ENCODE measurements at places on chromosomes 3 and 15. TPM values are rescaled to one million over a fixed set of nuclear protein-coding genes. Genes with fewer than 3 reads are reported as not detected.

DNA sequence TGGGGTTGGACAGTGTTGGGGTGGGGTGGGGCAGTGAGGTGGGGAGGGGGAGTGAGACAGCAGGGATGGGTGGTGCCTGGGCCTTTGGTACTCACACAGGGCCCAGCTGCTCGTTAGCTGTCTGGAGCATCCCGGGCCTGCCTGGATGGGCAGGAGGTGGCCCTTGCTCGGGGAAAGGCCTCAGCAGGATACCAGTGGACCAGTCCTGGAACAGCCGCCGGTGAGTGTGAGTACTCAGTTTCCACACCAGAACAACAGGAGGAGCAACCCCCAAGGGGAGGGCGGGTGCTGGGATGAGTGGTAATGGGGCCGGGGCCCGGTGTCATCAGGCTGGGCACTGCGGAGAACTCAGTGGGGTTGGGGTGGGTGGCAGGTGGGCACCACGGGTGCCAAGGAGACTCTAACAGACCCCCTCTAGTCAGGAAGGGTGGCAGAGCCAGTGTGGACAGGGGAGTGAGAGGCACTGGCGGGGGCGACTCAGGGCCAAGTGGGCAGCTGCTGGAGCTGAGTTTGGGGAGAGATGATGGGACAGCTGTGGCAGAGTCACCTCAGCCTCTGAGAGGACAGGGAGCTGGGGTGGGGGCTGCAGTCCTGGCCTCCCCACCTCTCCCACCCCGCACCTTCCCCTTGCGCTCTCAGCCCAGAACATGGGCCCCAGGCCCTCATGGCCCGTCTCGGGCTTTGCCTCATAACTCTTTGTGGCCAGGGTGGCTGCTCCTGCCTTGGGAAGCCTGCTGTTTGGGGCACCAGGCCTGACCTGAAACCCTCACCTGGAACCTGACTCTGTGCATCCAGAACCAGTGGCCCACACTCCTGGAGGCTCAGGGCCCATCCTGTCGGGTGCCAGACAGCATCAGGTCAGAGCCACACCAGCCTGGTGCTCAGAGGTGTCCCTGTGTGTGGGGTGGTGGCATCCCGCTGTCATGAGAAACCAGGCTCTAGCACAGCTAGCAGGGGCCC lies 52.1 kb upstream of the PRR23E start:
- DNase-seq = no peak

- no peak for DNase-seq
Observed at GRCh38 chr3:12186515-12187286, 28.0 kb upstream of the TIMP4 start.

DNA sequence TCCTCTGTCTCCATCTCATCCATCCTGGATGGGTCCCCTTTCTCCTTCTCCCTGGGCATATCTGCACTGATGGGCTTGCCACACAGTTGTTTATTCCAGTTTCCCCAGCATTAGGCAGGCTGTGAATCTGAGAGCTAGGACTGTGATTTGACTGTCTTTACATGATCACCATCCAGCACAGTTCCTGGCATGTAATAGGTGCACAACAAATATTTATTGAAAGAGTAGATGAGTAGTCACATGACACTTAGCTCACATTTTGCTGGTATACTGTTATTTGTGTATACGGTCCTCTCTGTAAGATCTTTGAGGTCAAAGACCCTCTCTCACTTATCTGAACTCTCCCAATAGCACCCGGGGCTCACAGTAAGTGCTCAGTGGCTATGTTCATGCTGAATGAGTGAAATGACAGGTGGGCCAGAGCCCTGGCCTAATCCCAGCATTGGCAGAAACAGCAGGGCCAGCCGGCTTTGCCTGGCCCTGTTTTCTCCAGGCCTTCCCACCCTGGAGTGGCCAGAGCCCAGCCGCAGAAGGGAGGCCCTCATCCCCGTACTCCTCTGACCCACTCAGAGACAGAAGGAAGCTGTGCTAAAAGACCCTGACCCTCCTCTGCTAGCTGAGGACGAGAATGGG lies 16.2 kb upstream of the BAHD1 start:
- no peak for DNase-seq

GRCh38 chr15:80953953-80954778 lies 35.5 kb downstream of the MESD start:
- no peak for DNase-seq

DNA sequence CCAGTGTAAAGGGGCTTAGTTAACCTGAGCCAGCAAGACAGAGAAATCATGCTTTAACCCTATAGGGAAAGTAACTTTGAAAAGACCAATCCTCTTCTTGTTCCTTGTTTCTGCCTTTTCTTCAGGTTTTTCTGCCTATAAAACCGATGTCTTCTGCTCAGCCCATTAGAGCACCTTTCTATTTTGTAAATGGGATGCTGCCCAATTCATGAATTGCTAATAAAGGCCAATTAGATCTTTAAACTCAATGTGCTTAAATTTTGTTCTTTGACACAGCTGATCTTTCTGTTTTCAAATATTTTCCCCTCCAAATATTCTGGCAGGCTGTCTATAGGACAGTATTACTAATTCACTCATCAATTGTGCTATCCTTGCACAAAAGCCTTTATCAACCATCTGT lies 33.8 kb upstream of the SPTSSB start:
- DNase-seq = no peak

DNA sequence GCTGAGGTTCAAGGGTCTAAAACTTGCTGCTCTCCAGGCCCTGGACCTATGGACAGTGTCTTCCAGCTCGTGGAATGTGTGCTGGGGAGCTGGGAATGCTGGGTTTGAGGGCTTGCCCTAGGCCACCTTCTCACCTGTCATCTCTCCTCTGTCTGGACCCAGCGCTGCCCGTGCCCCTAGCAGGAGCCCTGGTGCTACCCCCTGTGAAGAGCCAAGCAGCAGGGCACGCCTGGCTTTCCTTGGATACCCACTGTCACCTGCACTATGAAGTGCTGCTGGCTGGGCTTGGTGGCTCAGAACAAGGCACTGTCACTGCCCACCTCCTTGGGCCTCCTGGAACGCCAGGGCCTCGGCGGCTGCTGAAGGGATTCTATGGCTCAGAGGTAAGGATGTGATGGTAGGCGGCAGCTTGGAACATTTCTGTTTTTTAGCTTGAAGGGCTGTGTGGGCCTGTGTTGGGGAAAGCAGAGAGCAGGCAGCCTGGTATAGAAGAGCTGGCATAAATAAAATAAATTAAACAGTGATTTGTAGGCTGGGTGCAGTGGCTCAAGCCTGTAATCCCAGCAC lies 5.1 kb downstream of the CHRD start:
- no peak for DNase-seq

GRCh38 chr3:173988909-173989308 lies 591.4 kb downstream of the NLGN1 start:
- no peak for DNase-seq

DNA sequence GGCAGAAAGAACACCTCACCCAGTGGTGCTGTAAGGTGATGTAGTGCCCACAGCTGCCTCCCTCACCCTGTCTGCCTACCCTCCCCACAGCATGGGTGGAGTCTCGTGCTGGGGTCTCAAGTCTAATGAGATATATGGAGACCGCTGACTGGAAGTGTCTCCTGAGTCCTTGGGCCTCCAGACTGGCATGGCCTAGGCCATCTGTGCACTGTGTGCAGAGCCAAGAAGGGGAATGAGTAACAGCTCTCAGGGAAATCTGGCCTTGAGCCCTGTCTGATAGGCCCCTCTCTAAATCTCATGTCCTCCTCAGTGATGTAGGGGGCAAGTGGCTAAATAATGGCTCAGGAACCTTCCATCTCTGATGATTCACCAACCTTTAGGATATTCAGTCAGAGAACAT lies 277.4 kb downstream of the PLCL2 start:
- DNase-seq = no peak

DNA sequence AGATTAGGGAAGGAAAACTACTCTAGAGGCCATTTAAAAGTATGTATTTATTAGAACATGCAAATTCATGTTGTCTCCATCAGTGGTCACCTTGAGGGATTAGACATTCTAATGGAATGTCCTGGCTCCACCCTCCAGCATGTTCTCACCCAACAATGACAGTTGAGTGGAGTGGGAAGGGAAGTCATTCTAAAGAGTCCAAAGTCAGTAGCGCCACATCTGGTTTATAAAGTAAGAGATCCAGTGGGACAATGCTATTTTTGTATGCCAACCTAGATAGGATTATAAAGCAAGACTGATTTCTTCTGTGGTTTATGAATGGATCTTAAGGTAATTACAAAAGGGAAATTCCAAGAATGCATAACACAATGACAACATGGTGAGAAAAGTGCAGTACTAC lies 33.3 kb downstream of the SLC24A1 start:
- no peak for DNase-seq

Gene AADACL2
- not detected for total RNA-seq

Gene CLDN18
- total RNA-seq = not detected

Gene ADGRG7
- total RNA-seq = not detected

Gene LRRC31
- total RNA-seq = not detected

Gene RAB8B
- total RNA-seq = 14.0 TPM

Gene KNG1
- total RNA-seq = not detected

Gene OSBPL10
- 0.81 TPM for total RNA-seq

Gene BLM
- total RNA-seq = 5.1 TPM

Gene ANP32A
- total RNA-seq = 38.5 TPM

Gene TRAIP
- 2.7 TPM for total RNA-seq

Data from hematopoietic multipotent progenitor cell (in vitro differentiated cells).